ENCODE measurements at places on chromosomes 7 and 10. TPM values are rescaled to one million over a fixed set of nuclear protein-coding genes. Genes with fewer than 3 reads are reported as not detected.

The CCDC146 gene
- 2.4 TPM for total RNA-seq

The OPN1SW gene
- not detected for total RNA-seq

The RNF32 gene
- total RNA-seq, result 1.2 TPM

The SH2D4B gene
- 0.13 TPM for total RNA-seq

The HTR7 gene
- 26.9 TPM for total RNA-seq

The LLCFC1 gene
- total RNA-seq, result not detected

The FAM131B gene
- 38.2 TPM for total RNA-seq

The PRR15 gene
- total RNA-seq, result 7.9 TPM

The CALD1 gene
- total RNA-seq, result 170 TPM

The ZNF487 gene
- 1.9 TPM for total RNA-seq

The GPR146 gene
- total RNA-seq, result 1.8 TPM

The TRA2A gene
- 125 TPM for total RNA-seq

The NYAP1 gene
- total RNA-seq, result 4.6 TPM

DNA sequence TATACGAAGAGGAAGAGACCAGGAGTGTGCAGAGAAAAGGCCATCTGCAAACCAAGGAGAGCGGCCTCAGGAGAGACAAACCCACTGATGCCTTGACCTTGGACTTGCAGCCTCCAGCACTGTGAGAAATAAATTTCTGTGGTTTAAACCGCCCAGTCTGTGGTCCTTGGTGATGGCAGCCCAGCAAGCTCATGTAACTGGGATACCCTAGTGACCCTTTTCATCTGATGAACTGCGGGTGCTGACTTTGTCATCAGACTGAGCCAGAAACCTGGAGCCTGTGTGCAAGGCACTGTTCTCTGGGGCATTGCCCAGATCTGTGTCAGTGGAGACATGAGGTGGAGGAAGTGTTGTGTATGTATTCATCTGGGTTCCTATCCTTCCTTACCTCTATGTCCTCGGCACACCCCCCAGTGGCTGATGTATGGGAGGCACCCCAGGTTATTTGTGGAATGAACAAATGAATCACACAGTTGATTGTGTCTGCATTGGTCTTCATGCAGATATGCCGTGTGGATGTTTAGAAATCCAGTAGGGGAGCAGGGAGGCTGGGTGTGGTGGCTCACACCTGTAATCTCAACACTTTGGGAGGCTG lies 64.5 kb upstream of the BTBD16 start:
- DNase-seq, result no peak

DNA sequence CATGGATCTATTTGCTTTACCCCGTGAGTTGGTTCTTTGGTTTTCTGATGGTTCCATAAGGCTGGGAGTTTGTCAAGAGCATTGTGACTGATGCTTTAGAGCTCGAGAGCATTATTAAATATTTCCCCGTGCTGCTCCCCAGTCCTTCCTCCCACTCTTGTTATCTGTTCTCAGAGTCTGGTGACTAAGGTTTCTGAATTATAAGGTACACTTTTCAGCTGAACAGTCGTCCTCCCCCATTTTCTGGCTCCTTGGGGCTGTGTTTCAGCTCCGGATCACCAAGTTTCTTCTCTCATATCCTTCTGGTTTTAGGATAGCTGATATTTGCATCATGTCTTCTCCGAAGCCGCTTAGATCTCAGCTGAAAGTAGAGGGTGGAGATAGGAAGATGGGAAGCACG lies 57.8 kb upstream of the CACNB2 start:
- DNase-seq, result no peak

GRCh38 chr10:11444155-11444530 lies 167.3 kb downstream of the USP6NL start:
- peak; percentile 45 for DNase-seq

GRCh38 chr7:134885967-134886352 lies 100.3 kb upstream of the AGBL3 start:
- DNase-seq, result no peak

GRCh38 chr10:36493516-36493880 lies 631.9 kb upstream of the ANKRD30A start:
- DNase-seq, result no peak

GRCh38 chr7:133152875-133153274 lies 71.0 kb upstream of the CHCHD3 start:
- DNase-seq, result no peak

DNA sequence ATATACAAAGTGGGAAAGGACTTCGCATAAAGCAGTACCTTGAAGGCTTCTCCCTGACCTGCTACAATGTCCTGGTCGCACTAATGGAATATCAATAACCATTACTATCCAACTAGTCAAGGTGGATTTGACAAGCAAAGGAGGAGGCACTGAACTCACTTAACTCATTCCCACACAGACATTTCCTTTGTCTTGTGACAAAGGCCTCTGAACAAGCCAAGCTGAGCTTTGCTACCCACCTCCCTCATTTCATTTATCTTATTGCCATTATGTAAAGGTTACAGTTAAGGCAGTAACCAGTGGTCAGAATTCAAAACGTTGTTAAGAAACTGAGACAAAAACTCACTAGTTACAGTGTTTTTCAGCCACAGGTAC lies 7.3 kb downstream of the ELMO1 start:
- DNase-seq, result no peak

DNA sequence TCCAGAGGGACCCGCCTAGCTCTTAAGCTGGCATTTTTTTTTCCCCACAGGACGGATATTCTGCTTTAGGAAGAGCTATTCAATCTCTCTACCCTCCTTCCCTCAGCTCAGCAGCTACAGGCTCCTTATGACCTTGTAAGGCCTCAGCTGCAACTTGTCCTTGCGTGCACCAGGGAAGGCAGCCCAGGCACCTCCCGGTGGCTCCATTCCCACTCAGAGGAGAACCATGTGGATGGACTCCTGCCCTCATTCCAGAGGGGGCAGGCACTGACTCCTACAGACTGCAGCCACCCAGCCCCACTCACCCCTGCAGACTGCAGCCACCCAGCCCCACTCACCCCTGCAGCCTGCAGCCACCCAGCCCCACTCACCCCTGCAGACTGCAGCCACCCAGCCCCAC lies 73.7 kb downstream of the ITIH5 start:
- DNase-seq, result no peak

- DNase-seq, result no peak
Measured at GRCh38 chr7:28037220-28038010, 143.2 kb downstream of the JAZF1 start.

GRCh38 chr10:86363833-86364490 lies 2.6 kb downstream of the GRID1 start:
- DNase-seq, result no peak

DNA sequence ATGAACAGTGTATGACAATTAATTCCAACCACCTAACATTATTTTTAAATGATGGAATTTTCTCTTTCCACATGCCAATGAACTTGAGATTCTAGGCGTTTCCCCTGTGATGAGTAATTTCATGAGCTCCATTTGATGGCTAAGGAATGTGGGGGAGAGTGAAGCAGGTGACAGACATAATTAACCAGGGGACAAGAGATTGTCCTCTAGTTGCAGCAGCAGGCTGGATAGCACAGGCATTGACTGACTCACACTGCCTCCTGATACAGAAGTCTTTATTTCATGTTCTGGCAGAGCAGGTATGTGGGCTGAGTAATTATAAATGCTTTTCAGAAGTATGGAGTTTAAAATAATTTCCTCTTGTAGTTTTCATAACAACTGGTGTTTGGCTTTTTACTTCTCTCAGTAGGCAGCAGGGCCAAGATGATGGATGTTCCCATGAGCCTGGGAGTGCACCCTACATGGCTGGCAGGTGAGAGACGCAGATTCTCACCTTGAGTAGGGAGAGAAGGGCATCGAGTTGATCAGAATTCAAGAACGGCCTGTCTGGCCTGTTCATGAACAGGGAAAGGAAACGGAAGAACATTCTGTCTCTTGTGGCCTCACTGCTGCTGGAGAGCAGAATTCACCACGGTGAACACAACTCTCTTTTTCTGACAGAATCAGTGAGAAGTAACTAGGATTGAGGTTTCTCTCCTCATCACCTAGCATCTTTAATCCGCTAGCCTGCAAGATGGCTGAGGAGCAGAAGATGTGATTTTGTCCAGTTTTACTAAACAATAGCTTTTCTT lies 118.8 kb downstream of the AOAH start:
- DNase-seq, result no peak

- DNase-seq, result no peak
Measured at GRCh38 chr10:130396044-130396443, 259.9 kb downstream of the GLRX3 start.

- DNase-seq, result no peak
Measured at GRCh38 chr10:55750458-55750857, 610.6 kb downstream of the ZWINT start.

DNA sequence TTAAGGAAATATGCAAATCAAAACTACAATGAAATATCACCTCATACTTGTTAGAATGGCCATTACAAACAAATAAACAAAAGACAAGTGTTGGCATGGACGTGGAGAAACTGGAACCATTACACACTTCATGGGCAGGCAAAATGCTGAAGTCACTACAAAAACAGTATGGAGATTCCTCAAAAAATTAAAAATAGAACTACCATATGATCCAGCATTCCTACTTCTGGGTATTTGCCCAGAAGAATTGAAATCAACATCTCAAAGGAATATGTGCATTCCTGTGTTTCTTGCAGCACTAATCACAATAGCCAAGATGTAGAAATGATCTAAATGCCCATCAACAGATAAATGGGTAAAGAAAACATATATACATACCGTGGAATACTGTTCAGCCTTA lies 83.6 kb downstream of the NRCAM start:
- no peak for DNase-seq

DNA sequence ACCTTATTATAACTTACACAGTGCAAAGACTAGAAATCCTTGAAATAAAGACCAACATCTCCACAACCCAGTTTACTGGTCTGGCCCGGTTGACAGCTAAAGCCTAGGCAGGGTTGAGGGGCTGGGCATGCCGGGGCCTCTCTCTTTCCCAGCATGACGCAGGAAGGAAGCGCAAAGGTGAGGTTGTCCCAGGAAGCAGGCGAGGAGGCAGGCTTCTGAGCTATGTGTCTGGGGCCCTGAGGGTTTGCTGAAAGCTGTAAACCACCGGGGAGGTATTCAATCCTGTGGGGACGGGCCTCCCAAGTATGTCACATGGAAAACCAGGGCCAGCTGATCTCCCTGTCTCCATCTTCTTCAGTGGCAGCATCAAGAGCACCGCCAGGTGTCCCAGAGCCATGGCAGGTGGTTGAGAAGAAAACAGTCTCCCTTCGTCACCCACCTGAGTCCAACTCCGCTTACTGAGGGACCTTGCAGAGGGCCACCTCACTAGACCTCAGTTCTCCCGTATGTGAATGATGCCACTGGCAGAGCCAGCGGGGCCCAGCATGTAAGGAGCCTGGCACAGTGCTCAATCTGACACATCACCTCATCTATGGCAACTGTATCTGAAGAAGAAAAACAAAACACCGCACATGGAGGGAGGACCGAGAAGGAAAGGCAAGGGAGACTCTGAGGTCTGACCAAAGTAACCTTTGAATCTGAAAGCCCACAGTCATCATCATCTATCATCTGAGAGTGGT lies 49.5 kb downstream of the FAM53B start:
- DNase-seq, result no peak

DNA sequence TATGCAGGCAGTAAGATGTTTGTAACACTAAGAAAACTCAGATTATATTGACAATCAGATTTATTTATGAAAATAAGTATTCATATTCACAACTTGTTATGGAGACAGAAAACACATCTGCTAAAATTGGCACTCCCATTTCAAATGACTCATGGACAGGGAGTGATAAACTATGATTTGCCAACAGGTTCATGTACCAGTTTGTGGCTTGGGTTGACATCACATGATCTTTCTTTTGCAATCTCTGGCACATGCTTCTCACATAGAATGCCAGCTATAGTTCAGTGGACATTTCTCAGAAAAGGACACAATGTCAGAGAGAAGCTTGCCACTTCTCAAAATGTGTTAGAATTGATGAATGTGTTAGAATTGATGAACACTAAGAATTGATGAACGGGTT lies 663.2 kb upstream of the ANKRD30A start:
- DNase-seq, result no peak

GRCh38 chr10:121942749-121943416 lies 15.1 kb upstream of the ATE1 start:
- DNase-seq, result no peak

DNA sequence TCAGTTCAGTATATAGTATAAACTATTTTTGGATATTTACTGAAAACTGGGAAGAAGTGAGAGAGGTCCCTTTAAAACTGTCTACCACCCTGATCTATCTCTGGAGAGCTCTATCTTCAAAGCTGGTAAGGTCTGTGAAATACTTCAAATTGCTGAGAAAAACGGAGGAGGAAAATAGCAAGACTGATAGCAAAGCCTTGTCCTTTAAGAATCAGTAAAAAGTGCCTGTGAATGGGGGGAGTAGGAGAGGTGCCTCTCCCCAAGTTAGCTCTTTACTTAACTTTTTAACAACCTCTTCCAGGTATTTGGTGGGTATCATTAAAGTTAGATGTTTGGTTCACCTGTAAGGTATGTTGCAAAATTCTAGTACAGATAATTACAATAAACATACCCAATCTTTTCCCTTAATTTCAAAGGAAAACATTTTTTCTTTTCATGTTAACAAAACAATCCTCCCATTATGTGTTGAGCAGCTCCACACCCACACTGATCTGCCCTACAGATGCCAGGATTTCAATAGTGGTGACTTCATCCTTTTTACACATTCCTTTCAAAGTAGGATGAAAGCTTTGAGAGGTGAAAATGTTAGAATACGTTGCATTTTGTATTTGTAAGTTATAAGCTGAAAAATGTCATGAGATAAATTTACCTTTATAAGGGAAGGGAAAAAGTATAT lies 149.2 kb downstream of the CRPPA start:
- no peak for DNase-seq

DNA sequence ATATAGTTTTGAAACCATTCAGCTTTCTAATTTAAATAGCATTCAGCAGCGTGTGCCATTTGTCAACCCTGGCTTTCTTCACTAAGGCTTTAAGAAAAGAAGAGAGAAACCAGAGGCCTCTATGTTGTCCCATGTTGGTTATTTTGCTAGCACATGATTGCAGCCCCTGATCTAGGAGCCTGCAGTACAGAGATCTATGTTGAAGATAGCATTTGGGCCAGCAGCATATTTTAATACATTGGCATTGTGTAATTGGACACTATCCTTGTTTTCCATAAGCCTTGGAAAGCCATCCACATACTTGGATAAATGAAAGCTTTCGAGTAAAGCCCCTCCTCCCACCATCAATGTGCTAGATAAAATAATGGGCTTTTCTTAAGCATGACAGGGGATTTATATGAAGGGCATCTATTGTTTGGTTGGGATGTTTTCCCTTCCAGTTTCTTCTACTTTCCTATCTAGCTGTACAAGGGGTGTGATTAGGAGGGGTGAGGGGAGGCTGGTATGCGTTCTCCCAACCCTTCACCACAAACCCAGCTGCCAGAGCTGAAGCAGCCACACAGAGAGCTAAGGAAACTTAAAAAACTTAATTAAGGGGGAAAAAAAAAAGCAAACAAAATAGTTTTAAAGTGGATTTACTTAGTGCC lies 23.1 kb upstream of the SDHAF3 start:
- no peak for DNase-seq

- no peak for DNase-seq
Measured at GRCh38 chr10:68239069-68239468, 7.2 kb upstream of the ATOH7 start.

- DNase-seq, result no peak
Measured at GRCh38 chr10:129934196-129934925, 29.7 kb downstream of the EBF3 start.

GRCh38 chr7:41297166-41297565 lies 405.7 kb downstream of the INHBA start:
- DNase-seq, result no peak

- no peak for DNase-seq
Measured at GRCh38 chr7:31051598-31052486, at the start of gene ADCYAP1R1. TSS of gene ADCYAP1R1 (plus strand) at chr7:31052308. CDS start at chr7:31063265, 10,957 bp downstream.

GRCh38 chr7:10797157-10797556 lies 176.5 kb upstream of the PHF14 start:
- no peak for DNase-seq

- peak; percentile 28 for DNase-seq
Measured at GRCh38 chr7:36531951-36532350, 142.3 kb downstream of the ANLN start.
